ENCODE measurements at places on chromosomes 6 and 20.

- DNase-seq = no peak
Observed at GRCh38 chr6:54617730-54618129, 228.8 kb upstream of the FAM83B start.

DNA sequence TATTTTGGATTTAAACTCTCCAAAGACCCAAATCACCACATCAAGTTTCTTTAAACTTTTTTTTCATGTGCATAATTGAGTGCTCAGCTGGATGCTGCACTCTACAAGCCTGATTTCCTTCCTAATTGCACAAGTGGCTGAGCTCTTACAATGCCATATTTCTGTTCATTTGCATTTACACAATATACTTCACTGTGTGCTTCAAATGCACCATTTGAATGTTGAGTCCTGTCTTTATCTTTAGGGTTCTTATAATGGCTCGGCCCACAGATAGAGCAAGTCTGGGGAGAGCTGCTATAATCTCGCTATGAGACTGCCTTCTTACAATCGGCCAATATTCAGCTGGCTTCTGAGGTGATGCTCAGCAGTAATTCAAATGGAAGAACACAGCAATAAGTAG, 200.6 kb upstream of the MAP3K7 start:
- DNase-seq = no peak

- DNase-seq = no peak
Observed at GRCh38 chr20:1423625-1424106, 30.8 kb upstream of the FKBP1A start.

GRCh38 chr6:168226061-168226752, 93.4 kb downstream of the DACT2 start:
- no peak for DNase-seq

GRCh38 chr6:167726043-167726621, 100.6 kb upstream of the AFDN start:
- no peak for DNase-seq

DNA sequence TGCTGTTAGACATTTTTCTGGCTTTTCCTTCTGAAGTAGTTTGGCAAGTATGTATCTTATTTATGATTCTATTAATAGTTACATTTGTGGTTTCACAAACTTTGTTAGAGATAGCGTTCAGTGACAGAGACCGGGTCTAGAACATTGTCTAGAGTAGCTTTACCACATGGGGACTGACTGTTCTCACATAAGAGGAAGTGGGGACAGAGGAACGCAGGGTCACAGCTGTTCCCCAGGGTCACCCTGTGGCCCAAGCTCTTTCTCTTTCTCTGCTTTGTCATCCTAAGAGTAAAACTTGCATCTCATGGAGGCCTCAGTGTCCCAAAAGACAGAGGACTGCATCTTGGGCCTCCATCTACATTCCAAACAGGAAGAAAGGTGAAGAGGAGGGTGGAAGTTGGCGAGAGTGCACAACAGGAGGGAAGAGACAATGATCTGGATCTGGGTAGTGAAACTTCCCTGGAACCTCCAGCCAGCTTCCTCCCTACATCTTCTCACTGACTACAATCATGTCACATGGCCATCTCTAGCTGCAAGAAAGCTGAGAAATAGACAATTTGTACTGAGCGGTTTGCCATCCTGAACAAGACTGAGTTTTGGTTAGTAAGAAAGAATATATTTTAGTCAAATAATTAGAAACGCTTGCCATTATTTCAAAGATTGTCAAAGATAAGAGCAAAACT, 645.8 kb upstream of the ARID1B start:
- DNase-seq = no peak

GRCh38 chr6:47977314-47977713, 133.7 kb downstream of the PTCHD4 start:
- no peak for DNase-seq

DNA sequence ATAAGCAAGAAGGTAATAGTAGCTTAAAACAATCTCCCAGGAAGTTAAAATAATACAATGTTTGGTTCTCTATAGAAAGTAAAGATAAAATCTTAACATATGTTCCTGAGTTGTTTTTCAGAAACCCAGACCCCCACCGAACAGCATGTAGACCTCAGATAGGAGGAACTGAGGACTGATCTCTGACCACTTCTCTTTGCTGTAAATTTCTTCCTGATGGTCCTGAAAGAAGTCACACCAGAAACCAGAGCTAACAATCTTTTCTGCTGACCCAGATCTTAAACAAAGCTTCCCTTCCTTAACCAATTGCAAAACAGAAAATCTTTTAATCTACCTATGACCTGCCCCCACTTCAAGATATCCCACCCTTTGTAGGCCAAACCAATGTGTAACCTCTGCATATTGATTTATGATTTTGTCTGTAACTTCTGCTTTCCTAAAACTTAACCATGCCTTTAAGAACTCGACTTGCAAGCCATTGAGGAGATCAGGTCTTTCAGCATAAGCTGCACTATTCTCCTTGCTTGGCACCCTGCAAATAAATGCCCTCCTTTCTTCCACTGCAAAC, 21.9 kb upstream of the BEND6 start:
- DNase-seq = no peak

DNA sequence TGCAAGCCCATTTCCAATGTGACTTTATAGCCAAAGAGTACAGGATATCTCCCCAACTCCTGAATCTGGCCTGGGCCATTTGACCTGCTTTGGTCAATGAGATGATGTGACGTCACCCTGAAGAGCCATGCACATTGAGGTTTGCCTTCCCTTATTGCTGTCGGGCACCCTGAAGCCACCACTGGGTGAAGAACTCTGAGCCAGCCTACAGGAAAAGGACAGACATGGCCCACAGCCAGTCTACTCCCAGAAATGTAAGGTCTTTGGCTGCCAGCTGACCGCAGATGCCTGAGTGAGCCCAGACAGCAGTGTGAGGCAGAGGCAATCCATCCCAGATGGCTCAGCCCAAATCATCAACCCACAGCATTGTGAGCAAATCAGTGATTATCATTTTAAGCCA, 3.7 kb upstream of the SYNDIG1 start:
- no peak for DNase-seq

GRCh38 chr6:164296411-164296810, 881.9 kb downstream of the QKI start:
- no peak for DNase-seq

DNA sequence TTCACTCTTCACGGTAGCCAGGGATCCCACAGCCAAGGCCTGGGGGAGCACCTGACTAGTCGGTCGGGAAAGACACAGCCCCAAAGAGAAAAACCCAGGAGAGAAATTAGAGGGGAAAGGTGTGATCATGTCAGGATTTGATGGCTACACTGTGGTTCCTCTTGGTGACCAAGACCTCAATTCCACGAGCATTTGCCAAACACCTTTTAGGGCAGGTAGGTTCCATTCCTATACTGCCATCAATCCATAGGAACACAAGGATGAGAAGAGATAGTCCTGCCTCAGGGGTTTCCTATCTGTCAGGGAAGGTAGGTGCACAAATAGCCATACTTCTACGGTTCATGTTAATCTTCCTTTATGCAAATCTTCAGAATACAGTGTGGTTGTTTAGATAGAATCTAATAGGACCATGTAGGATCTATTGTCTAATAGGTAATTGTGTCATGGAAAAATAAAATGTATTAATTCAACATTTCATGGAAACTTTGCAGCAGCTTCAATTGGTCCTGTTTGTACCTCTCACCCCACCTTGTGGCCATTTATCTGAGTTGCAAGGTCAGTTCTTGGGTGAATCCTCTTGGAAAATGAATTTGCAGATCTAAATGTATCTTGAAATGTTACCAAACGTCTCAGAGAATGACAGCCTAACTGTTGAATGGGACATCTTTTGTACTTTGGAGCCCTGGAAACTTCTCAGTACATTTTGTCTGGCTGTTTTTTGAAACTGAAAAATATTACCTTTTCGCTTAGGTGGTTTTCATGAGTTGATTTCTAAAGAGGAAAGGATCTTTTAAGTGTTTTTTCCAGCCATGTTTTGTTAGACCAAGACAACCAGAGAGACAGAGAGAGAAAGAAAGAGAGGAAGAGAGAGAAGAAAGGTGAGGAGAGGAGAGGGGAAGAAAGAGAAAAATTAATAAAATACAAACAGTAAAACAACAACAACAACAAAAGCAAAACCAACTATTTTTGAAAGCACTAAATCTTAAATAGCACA, 33.7 kb upstream of the IYD start:
- DNase-seq = peak; percentile 56

DNA sequence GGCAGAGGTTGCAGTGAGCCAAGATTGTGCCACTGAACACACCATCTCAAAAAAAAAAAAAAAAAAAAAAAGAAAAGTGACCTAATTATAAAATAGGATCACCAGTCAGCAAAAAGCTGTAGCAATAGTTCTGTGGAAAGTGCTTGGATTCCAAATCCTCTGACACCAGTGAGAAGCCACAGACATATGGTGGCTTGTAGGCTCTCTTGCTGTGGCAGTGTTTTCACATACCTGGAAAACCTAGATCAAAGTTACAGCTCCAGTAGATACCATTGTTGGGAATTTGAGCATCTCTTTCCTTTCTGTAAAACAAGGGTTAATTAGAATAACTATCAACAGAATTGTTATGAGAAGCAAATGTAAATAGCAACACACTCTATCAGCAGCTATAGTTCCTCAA, 4.1 kb downstream of the CCDC170 start:
- no peak for DNase-seq

- peak; percentile 55 for DNase-seq
Observed at GRCh38 chr20:4014031-4014474, 1.3 kb downstream of the RNF24 start.

DNA sequence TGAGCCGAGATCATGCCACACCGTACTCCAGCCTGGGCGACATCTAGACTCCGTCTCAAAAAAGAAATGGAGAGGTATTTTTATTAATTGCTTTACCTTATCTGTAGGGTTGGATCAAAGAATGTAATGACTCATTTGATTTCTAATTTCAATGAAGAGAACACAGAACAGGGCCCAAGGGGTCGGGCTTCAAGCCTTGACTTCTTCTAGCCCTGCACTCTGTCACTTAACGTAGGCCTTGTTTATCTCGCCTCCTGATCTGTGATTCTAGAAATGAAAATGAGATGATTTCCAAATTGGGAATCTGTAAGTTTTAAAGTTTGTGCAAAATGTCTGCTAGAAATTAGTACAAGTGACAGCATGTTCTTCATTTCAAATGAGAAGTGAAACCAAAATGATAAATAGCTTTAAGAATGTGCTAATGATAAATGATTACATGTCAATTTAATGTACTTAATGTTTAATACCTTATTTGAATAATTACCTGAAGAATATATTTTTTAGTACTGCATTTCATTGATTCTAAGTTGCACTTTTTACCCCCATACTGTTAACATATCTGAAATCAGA, 180.5 kb downstream of the SLC16A10 start:
- no peak for DNase-seq

GRCh38 chr6:47241742-47242482, 67.8 kb downstream of the TNFRSF21 start:
- no peak for DNase-seq

- no peak for DNase-seq
Observed at GRCh38 chr20:32083469-32083868, 26.0 kb upstream of the TM9SF4 start.

DNA sequence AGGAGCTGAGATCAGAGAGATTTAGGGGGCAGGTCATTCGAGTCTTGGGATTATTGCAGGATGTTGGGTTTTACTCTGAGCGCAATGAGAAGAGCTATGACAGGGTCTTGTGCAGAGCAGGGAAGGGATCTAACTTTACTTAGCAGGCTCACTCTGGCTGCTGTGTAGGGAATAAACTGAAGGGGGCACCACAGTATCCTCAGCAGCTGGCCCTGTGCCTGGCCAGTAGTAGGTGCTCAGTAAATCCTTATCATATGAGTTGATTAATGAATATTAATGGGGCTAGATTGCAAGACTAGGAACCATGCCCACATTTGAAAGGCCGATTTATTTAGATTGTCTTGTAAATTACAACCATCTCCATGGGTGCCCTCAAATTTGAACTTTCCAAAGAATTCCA, 4.6 kb upstream of the MDGA1 start:
- DNase-seq = no peak

- peak; percentile 98 for DNase-seq
Observed at GRCh38 chr20:44310664-44311639, at the start of gene FITM2. FITM2 (minus strand) TSS chr20:44311202; CDS start chr20:44311148, 54 bp downstream.

DNA sequence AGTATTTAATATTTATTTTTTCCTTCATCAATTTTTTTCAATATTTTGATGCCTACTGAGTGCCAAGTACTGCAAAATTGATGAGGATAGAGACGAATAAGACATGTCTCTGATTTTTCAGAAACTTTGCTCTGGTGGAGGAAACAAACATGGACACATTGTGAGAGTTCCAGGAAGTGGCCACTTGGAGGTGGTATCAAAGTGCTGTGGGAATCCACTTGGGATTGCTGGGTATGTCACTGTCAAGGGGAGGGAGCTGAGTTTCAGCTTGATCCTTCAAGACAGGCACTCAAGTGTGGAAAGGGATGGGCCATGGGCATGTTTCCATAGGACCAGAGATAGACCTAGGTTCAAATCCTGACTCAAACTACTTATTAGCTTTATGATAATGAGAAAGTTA, 24.5 kb upstream of the ABCC10 start:
- DNase-seq = no peak

- no peak for DNase-seq
Observed at GRCh38 chr6:68657374-68658139, 22.5 kb downstream of the ADGRB3 start.

GRCh38 chr20:22908437-22908836, 126.7 kb upstream of the SSTR4 start:
- no peak for DNase-seq

DNA sequence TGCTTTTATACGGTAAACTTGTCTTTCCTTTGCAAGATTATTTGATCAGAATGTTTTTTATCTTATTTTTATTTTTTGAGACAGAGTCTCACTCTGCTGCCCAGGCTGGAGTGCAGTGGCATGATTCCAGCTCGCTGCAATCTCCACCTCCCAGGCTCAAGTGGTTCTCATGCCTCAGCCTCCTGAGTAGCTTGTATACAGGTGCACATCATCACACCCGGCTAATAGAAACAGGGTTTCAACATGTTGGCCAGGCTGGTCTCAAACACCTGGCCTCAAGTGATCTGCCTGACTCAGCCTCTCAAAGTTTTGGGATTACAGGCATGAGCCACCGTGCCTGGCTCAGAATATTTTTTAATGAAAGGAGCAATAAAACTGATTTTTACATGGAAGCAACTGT, 8.9 kb upstream of the LPIN3 start:
- DNase-seq = no peak

- no peak for DNase-seq
Observed at GRCh38 chr20:63106108-63106764, 99.5 kb upstream of the BHLHE23 start.
